ENCODE measurements at places on chromosomes 5 and 9.

DNA sequence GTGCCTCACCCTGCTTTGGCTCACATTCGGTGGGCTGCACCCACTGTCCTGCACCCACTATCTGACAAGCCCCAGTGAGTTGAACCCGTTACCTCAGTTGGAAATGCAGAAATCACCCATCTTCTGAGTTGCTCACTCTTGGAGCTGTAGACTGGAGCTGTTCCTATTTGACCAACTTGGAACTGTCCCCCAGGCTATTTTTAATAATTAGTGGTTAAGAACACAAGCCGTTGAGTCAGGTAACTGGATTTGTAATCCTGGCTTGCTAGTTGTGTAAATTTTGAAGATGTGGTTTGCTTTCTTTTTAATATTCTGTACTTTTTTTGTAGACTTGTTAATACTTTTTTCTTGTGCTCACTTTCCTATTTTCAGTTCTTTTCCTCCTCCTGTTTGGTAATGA, 81.2 kb downstream of the CNTLN start:
- peak; percentile 31 for DNase-seq

- no peak for DNase-seq
Observed at GRCh38 chr9:135198144-135198543, 110.7 kb downstream of the OLFM1 start.

DNA sequence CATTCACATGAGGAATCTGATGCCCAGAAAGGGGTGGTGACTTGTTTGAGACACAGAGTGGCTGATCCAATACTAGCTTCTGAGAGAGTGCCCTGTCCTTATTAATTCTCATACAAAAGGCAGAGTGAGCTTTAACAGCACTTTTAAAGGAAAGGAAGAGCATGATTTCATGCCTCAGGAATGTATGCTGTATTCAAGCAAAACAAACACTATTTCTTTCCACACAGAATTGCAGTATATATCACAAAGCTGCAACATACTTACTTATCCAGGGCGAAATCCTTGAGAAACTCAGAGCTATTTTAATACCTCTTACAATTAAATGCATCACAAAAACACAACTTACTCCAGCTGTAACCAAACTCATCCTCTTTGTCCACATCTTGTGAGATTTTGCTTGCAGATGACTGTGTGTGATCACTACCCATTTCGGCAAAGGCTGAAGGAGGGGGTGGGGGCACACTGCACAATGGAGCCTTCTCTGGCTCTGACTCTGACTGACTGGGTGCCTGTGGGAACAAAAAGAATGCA, 139.8 kb downstream of the MPDZ start:
- peak; percentile 27 for DNase-seq

DNA sequence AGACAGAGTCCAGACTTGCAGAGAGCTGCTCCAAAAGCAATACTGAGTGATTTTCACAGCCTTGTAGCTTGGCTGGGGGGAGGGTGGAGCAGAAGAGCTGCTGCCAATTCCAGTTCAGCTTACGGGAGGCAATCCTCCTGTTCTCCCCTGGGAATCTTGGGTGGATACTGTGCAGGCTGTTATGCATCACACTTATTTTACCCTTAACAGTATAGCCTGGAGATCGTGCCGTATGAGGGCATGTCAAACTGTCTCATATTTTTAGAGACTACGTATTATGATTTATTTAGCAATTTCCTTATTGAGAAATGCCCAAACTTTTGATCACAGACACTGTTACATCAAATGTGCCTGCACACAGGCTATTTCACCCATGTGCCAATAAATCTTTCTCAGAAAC, 85.2 kb downstream of the BASP1 start:
- no peak for DNase-seq

DNA sequence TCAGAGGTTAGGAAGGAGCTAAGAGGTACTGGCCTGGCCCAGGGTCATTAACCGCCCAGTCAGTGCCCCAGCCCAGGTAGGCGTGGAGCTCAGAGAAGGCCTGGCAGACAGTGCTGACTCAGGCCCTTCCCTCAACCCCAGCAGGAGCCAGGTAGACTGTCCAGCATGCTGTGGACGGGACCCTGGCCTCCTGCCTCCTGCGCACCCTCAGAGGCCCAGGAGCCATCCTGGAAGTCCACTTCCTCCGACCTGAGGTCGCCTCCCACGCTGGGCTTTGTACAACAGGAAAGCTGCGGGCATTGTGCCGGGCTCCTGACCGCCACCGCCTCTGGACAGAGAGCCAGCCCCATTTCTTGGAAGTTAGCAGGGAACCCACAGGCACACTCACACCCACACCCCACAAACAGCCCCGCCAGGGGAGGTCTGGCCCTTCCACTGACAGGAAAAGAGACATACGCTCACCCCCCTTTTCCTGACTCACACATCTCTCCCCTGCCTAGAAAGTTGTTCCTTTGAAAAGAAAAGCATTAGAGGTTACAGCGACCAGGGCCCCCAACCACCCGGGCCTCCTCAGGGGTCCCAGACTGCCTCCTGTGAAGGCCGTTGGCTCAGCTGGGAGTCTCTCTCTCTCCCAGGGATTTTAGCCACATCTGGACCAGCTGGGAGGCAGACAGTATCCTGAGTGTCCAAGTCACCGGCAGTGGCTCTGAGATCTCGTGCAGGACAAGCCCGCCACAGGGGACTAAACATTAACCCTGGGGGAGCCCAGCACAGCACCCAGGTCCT, 7.7 kb downstream of the RALGDS start:
- DNase-seq = no peak
